ENCODE measurements at places on chromosomes 13 and 19. TPM values are rescaled to one million over a fixed set of nuclear protein-coding genes. Genes with fewer than 3 reads are reported as not detected.

DNA sequence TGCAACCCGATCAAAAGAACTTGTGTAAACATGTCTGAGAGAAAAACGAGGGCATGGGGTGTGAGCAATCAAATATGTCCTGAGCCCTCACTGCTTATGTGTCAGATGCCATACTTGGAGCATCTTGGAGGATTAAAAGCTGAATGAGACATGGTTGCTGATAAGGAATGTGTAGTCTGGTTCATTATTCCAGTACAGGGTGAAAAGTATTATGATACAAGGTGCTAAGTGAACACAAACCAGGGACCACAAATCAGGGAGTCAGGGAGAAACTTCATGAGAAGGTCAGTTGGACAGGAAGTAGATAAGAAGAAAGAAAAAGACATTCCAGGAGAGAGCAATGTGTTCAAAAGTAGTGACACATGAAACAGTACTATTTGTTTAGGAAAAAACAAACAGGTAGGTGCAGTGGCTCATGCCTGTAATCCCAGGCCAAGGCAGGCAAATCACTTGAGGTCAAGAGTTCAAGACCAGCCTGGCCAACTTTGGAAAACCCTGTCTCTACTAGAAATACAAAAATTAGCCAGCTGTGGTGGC, 2.0 kb upstream of the RCBTB1 start:
- DNase-seq: peak; percentile 92

DNA sequence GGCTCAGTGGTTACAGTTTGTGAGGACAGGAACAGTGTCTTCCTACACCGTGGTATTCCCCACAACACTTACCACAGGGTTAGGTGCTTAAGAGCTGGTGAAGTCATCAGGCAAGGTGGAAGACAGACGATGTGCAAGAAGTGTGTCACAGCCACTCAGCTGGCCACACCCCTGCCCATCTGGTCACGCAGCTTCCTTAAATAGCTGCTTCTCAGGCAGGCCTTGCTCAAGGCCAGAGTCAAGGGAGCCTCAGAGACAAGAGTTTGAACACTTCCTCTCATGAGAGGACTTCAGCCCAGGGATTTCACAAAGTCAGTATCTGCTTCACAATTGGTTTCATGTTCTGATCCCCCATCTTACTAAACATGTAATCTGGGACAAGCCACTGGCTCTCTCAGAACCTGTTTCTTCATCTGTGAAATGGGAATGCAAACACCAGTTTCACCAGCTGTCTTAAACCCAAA, 80.3 kb upstream of the FRY start:
- peak; percentile 44 for DNase-seq

DNA sequence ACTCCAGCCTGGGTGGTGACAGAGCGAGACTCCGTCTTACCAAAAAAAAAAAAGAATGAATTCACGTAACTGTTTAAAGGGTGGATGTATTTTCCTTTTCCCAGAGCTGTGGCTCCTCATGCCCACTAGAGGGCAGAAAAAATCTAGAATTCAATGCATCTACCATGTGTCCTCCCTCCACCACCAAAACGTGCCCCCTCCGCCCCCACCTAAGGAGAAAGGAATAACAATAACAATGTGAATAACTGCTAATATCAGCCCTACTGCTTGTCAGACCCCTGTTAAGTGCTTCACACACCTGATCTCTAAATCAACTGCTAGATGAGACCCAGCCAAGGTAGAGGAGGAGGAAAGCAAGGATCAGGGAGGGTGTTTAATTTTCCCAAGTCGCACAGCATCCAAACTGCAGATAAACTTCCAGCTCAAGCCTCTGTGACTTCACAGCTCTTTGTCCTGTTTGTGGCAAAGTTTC, 20.2 kb upstream of the PNMA8B start:
- no peak for DNase-seq

- DNase-seq: no peak
Measured at GRCh38 chr13:101841698-101842097, 389.2 kb downstream of the ITGBL1 start.

DNA sequence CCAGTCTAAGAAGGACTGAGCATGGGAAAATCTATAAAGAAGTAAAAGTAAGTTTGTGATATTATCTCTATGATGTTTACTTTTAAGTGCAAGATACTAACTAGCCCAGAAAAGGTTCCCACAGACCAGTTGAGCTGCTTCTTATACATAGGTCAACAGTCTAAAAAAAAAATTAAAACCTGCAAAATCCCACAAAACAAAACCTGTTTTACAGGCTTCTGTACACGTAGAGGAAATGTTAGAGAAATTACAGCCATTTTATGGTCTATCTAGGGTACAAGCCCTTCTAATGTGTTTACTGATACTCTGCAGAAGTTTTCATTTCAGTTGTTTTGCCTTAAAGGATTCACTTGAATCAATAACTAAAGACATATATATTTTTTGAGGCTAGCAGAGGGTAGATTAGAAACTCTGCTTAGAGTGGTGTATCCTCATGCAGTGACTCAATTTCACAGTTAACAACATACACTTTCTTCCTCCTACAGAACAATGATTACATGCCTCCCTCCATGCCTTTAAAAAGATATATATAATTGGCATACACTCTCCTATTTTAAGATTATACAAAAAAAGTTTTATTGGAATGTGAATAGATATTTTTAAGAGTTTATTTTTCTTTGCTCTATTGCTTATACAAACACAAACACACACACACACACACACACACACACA, 43.9 kb downstream of the CAB39L start:
- DNase-seq: no peak

GRCh38 chr13:25192936-25193335, 20.8 kb upstream of the AMER2 start:
- DNase-seq: no peak

The PGLYRP1 gene
- total RNA-seq: not detected

The RAB20 gene
- 4.4 TPM for total RNA-seq
